ENCODE measurements at places on chromosomes 12 and 14.

- DNase-seq, result no peak
These were observed 22.8 kb downstream of the BDKRB2 start for GRCh38 chr14:96227428-96227827.

GRCh38 chr14:34211732-34212131, 250.3 kb downstream of the SPTSSA start:
- no peak for DNase-seq

DNA sequence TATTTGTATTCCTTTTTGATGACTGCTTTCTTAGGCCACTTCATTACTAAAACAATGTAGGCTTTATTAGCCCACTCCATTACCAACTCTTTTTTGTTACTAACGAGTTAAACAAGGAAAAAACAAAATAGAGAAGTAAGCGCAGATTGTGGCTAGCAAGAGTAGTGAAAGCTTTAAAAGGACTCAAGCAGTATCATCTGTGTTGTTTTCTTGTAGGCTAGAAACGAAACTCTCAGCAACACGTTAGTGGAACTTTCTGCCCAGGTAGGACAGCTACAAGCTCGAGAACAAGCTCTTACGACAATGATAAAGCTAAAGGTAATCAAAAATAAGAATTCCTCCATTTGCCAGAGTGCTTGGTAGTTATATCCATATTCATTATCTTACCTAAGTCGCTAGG, 11.1 kb downstream of the CCDC62 start:
- DNase-seq, result no peak

- DNase-seq, result no peak
These were observed 196.3 kb downstream of the TSPAN9 start for GRCh38 chr12:3273409-3273853.

GRCh38 chr14:51081209-51081608, 13.7 kb downstream of the TRIM9 start:
- DNase-seq, result no peak

Measured in stimulated activated naive CD4-positive, alpha-beta T cell treated with Interleukin-2 at 50 U/mL for 16 hours (primary cell).